Islet precursor cell (in vitro differentiated cells): ENCODE measurements at places on chromosomes 7 and 10.

GRCh38 chr10:1434912-1435692 is 302.2 kb downstream of the ADARB2 start:
- peak; percentile 77 for DNase-seq

DNA sequence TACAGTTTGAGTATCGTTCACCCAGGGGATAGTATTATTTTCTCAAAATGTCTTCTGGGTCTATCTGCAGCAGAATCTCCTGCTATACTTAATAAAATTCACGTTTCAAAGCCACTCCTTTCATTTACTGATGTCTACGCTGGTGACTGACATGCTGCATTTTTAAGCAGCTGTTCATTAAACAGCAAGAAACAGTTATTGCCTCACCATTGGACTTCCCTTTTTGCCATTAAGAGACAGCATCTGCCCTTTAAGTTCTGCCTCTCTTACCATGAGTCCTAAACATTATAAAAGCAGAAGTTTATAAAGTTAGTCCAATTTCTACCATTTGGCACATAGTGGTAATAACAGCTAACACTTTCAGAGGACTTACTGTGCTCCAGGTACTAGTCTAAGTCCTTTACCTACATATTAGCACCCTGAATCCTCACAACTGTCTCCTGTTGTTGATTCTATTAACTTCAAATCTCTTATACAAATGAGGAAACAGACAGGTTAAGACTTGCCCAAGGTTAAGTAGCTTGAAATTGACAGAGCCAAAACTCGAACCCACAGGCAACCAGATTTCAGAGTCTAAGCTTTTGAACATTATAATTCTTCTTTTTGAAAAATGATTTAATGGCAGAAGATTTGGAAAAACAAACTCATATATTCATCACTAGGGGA is 169.5 kb downstream of the SNX13 start:
- DNase-seq: no peak

GRCh38 chr10:76997631-76998030 is 640.0 kb downstream of the KCNMA1 start:
- no peak for DNase-seq

DNA sequence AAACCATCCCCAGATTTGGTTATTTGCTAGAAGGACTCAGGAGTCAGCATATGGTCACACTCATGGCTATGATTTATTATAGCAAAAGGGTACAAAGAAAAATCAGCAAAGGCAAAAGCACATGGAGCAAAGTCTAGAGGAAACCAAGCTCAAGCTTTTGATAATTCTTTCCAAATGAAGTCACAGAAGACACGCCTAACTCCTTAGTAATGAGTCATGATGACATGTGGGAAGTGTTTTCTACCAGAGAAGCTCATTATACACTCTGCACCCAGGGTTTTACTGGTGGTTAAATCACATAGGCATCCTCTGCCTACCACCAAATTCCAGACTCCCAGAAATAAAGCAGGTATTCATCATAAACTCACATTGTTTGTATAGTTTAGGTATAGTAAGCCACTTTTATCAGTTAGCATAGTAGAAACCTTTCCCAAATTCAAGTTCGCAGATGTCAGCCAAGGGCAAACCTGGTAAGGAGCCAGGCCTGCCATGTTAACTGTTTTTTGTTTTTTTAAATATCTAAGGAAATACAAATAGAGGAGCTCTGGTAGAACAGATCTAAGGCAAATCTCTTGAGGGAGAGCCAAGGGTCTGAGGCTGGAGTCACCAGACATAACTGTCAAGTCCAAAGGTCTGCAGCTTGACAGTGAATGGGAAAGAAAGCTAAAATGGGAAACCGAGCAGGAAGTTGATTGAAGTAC is 15.4 kb upstream of the HIBADH start:
- DNase-seq: peak; percentile 64

DNA sequence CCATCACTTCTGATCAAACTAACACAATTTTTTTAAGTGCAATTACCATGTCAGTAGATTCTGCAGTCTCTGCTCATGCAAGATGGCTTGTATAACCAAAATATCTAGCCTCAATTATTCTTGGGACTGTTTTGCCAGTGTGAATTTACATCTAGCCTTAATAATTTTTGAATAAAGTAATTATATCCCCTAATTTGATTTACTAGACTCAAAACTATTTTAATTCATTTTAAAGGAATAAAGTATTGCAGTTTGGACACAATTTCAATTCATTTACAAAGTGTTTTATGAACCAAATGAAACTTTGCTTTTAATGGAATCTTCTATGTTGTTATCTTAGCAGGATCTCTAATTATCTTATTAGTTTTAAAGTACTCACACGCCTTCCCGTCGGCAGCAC is 55.7 kb downstream of the SGCE start:
- DNase-seq: no peak

GRCh38 chr7:38748056-38748610 is 117.0 kb upstream of the AMPH start:
- no peak for DNase-seq
